ENCODE measurements at places on chromosomes 16 and 17.

DNA sequence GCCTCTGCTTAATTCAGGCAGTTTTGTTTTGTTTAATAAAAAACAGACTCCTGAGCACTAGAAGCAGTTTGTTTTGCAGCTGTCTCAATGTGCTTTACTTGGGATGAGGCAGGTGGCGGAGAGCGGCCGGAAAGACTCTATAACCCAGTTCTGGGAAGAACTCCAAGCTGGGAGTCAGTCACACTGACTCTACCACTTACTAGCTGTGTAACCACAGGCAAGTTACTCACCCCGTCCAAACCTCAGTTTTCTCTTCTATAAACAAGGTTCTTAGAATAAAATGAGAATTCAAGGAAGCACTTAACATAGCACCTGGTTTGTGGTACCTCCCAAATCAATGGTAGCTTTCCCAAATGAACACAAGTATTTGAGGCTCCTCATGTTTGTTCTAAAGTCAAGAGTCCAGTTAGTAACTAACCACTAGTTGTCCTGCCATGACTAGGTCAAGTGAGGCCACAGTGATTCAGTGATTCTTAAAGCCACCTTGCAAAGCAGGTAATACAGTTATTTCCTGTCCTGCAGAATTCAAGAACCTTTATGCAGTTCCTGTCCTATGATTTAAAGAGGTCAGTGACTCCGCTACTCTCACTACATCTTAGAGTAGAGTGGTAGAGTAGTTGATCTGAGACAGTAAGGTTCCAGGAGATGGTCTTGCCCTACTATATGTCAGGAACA lies 2.7 kb downstream of the TXNDC17 start:
- peak; percentile 85 for DNase-seq

DNA sequence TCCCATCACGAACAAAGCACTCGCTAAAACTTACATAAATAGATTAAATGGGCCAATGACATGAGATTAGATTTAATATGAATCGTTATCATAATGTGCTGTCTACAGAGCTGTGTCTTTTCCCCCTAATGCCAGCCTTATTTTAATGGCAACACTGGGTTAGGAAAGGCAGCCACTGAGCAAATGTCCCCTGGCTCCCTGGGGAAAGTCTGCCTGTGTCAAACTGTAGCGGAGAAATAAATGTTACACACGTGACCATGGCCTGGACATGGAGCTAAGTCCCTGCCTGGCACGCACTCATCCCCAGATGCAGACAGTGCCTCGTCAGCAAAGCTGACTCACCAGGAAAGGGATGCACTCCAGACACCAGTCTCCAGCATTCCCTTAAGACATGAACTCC lies 61.3 kb upstream of the SDK2 start:
- DNase-seq: peak; percentile 90

DNA sequence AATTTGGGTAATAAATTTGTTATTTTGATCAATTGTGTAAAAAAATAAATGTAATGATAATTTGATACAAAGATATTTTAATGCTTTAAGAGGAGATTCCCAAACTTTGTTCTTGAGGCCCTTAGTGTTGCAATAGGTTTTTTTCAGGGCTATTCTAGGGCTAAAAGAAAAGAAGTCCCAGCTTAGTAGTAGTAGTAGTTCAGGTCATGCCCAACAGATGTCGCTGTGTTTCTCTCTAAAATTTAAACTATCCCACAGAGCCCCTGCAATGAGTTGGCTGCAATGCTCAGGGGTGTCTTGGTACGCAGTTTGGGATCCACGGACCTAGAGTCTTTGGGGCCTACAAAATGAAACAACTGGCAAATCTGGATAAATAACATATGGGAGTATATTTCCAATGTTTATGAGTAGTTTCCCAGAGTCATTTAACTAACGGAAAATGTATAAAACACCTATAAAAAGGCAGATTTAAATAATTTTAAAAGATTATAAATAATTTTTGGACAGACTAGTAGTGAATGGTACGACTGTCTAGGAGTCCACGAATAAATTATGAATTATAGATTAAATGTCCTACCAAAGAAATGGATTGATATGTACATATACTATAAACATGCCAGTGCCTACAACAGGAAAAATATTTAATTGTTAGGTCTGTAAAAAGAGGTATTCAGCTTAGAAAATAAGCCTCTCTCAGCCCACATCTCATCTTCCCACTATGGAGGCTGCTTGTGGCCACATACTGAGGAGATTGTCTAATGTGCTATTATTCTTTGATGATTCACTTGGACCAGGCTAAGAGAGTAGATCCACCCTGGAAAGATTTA lies 228.5 kb upstream of the PMFBP1 start:
- DNase-seq: peak; percentile 78

GRCh38 chr17:57370037-57370581 lies 113.8 kb downstream of the MSI2 start:
- peak; percentile 60 for DNase-seq

DNA sequence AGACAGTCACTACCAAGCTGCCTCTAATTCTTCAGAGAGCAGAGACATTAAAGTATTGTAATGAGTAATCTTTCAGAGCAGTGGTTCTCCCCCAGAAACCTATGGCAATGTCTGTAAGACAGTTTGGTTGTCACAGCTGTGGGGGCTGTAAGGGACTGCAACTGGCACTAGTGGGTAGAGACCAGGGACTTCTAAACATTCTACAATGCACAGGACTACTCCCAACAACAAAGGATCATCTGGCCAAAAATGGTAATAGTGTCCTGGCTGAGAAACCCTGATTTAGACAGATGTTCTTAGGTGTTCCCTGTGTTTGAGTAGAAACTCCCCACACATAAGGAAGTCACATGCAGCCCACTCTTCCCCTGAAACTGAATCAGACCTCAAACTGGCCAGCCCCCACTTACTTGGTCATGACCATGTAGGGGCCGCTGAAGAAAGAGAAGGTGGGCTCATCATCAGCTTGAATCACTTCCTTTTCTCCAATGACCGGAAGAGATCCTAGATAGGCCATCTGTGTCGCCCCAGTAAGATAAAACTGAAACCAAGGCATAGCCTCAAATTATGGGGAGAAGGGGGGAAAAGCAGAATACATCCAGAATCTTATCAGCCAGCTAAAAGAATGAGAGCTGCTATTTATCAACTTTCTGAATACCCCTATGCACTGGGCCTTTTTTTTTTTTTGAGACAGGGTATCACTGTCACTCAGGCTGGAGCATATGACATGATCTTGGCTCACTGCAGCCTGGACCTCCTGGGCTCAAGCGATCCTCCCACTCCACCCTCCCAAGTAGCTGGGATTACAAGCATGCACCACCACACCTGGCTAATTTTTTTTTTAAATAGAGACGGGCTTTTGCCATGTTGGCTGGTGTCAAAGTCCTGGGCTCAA lies 75.8 kb downstream of the TEX14 start:
- no peak for DNase-seq

GRCh38 chr17:82098939-82099763 lies 1.1 kb upstream of the FASN start:
- no peak for DNase-seq

DNA sequence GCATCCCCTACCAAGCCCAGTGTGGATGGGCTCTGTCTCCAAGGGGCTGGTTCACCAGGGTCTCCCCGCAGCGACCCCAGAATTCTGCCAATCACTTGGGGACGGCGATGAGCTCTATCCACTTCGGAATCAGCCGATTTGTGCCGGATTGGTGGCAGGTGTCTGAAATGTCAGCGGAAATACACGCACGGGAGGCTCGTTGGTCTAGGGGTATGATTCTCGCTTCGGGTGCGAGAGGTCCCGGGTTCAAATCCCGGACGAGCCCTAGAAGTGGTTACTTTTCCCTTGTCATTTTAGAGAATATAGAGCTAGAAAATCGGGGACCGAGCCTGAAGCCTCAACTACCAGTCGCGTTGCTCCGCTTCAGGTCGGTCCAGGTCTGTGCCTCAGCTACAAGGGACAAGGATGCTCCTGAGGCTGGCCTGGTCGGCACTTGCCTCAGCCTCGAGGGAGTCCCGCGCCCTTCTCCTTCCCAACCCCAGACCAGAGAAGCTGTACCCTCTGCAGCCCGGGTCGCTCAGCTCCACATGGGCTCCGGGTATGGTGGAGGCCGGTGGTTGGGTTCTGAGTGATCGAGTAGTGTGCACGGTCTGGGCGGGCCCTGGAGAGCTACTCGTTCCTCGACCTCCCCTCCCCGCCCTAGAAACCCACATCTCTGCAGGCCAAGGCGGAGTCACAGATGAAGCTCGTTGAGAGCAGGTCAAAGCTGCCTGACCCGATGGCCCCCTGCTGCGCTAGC lies 16.0 kb upstream of the OR1F1 start:
- peak; percentile 53 for DNase-seq

GRCh38 chr17:13584701-13585080 lies 17.0 kb downstream of the HS3ST3A1 start:
- peak; percentile 59 for DNase-seq

DNA sequence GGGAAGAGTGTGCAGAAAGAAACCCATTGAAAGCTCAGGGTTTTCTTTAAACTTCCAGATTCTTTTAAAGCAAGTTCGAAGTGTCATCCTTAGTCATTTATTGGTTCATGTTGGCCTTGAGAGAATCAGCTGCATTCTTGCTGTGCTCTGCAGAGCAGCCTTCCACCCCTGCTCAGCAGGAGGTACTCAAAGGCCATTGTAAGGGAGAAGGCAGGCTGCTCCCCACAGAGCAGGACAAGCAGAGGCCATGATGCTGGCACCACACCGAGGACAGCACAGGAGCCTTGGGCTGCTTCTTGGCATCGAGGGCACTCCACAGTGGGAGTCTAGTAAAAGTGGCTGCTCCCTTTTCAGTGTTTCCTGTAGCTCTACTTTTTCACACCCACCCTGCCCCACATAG lies 29.6 kb downstream of the NMT1 start:
- DNase-seq: no peak

- no peak for DNase-seq
Observed at GRCh38 chr17:57373048-57373447, 116.7 kb downstream of the MSI2 start.

All from fibroblast of upper back skin (primary cell).